ENCODE measurements at places on chromosomes 16 and 17.

- no peak for DNase-seq
These were observed 24.8 kb upstream of the METRNL start for GRCh38 chr17:83054518-83055125.

DNA sequence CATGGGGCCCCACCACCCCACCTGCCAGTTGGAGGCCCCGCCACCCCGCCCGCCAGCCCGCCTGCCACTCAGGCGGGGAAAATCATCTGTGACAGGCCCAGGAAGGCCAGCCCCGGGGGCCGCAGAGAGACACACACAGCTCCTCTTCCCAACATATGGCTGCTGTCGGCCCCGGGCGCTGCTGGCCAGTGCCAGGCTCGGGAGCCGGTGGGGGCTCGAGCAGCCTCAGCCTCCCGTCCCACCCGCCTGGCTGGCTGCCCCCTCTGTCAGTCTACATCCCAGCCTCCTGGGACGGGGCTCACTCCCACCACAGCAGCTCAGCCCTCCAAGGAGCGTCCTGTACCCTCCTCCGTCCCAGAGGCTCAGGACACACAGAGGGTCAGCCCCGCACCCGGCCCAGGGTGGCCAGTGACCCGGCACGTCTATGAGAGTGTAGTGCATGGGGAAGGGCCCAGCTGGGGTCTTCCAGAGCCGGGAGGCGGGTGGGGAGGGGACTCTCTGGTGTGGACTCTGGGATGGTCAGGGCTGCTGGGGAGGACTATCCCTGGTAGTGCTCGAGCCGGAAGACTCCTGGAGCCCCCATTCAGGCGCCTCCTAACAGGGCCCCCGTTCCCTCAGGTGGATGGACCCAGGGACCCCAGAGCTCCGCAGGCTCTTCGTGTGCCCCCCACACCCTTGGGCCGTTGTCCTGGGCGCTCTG lies 3.6 kb upstream of the PRR35 start:
- no peak for DNase-seq

- DNase-seq, result no peak
These were observed 28.6 kb downstream of the MYO18A start for GRCh38 chr17:29151567-29151966.

DNA sequence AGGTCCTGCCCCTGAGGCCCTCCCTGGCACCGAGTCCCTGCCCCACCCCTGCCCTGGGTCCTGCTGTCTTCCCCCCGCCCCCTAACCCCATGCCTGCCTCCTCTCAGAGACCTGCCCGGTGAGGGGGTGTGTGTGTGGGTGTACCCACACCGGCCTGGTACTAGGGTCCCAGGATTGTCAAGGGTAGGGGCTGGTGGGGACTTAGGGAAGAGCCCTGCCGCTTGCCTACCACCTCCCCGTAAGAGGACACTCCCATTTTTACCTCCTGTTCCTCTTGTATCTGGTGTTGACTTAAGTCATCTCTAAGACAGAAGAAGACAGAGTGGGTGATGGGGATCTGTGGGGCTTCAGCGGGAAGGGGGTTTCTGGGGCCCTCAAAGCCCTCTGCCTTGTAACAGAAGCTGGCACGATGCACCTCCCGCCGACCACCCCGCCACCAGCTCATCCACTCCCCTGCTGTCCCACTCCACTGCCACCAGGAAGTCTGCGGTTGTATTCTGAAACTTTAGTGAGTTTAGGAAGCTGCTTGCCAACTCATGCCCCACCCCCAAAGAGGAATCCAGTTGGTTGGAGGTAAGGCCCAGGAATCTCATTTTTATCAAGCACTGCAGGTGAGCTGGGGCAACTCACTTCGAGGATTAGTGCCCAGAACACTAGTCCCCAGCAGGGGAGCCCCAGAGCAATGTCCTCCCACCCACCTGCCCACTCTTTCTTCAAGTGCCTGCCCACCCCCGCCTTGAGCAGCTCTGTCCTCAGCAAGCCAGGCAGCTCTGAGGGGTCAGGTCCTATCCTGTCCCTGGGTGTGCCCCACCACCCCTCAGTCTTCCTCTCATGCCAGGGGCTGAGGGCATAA lies 5.6 kb downstream of the SPATA32 start:
- no peak for DNase-seq

DNA sequence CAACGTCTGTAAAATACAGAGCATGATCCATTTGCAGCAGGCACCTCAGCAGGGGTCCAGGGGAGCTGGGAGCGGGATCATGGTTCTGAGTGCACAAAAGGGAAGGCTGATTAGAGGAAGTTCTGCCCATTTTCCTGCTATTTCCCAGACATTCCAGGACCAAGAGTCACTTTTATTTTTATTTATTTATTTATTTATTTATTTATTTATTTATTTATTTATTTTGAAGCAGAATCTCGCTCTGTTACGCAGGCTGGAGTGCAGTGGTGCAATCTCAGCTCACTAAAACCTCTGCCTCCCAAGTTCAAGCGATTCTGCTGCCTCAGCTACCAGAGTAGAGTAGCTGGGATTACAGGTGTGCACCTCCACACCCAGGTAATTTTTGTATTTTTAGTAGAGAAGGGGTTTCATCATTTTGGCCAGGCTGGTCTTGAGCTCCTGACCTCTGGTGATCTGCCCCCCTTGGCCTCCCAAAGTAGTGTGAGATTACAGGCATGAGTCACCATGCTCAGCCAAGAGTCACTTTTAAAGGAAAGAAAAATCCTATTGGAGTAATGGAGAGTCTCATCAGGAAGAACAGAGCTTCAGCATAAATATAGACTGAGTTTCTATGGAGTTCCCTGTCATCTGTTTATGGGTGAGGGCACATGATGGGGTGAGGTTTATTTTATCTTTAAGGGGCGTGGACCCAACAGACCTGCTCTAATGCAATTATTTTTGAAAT lies 355.2 kb downstream of the HAPSTR1 start:
- DNase-seq, result no peak

DNA sequence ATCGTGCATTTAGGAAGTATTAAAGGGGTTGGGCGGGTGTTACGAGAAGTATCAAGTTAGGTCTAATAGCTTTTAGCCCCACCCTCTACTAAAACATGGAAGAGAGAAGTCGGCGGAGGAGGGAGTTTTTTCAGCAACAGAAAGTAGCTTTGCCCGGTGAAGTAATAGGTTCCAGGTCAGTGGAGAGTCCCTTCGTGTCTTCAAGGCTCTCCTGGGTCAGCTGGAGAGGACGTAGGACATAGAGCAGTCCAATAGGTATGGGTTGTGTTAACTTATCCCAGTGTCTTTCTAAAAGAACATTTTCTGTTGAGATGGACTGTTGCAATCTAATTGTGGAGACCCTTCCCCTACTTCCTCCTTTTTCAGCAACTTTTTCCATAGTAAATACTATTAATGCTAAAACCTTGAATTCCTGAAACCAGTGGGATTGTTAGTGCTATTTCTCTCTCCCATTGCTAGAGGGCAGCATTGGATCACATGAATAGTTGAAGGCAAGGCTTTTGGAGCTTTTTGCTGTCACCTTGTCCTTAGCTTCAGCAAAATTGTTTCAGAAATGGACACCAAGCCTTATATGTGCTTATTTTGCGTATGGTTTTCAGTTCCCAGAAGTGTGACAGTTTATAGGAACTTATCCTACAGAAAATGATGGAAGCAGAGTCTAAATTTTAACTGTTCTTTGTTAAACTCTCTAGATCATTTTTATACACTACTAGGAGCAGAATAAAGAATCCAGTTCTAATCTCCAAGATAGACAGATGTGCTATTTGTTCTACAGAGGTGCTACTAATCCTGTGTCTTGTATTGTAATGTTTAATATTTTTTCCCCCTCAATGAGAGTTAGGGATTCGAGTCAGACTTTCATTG lies 38.4 kb downstream of the UTP18 start:
- DNase-seq, result no peak

- DNase-seq, result no peak
These were observed 22.1 kb upstream of the CRHR1 start for GRCh38 chr17:45761957-45762565.

DNA sequence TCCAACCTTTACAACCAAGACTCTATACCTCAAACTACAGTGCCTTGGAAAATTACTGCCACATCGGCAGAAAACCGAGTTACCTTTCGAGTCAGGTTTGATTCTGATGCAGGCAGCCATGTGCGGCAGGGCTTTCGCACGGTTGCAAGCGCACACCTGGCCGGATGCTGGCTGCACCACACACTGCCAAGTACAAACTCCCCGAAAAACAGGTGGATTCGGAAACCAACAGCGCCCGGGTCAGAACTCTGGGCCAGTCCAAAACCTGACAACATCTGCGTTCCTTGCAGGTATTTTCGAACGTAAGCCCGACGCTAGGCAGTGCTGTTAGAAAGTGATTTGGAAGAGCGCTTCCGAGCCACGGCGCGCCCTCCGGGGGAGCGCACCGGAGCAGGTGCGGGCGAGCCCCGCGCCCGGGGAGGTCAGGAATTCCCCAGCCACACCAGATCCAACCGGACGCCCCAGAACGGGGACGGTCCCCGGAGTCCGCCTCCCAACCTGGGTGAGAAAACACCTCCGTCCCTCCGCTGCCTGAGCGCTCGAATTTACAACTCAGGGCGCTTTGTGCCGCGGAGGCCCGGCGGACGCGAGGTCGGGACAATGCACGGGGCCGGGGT lies 1.2 kb downstream of the USP7 start:
- DNase-seq, result peak; percentile 64

DNA sequence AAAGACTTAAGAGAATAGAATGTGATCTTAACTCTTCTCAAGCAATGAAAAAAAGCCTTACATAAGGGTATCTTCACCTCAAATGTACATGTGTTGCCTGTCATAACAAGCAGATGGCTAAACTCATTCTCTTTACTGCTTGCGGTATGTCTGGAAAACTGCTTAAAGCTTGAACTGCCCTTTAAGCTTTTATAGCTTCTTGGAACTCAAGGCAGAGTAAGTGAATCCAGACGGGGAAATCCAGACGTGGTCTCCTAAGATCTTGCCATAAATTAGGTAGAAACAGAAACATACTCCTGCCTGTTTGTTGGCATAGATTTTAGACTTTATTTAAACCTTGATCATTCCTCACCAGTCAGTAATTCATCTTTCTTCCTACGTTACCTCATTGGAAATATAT lies 19.6 kb downstream of the CLUAP1 start:
- no peak for DNase-seq

DNA sequence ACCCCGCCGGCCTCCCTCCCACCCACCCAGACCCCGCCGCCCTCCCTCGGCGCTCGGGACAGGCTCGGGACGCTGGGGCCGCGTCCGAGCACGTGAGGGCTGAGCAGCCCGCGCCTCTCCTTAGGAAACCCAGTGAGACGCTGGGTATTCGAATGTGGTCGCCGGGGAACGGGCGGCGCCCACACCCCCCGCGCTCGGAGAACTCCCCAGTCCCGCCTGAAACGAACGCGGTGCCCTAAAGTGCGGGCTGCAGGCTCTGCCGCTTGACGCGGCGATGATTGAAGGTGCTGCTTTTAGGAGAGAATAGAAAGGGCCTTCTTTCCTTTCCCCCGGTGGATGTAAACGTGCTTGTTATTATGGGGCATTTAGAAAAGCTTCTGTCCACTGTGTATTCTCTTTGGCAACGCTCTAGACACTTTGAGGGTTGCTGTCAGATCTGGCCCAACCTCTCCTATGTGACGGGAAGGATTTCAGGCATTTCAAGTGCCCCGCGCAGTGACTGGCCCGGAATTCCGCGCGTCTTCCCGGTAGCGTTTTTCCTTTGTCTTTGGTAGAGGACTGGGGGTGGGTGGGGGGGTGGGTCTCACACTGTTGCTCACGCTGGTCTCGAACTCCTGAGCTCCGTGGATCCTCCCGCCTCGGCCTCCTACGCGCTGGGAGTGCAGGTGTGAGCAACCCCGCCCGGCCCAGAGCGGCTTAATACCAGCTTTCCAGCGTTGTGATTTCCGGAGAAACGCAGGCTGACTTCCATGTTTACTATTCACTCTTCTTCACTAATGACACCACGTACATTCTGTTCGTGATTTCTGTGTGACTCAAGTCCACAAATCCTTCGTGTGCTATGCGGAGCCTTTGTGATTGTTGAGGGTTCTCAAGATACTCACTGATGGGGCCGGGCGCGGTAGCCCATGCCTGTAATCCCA lies 21.8 kb upstream of the FOXK2 start:
- peak; percentile 61 for DNase-seq

Measured in activated CD4-positive, CD25-positive, alpha-beta regulatory T cell treated with anti-CD3 and anti-CD28 coated beads, Interleukin-2, amount 50 U/mL, for 72 hours (primary cell).